DND-41 (cell line): ENCODE measurements at places on chromosomes 7 and 10.

GRCh38 chr10:110698782-110699201, 54.7 kb downstream of the RBM20 start:
- DNase-seq: no peak

GRCh38 chr7:38127216-38128207, 50.5 kb upstream of the STARD3NL start:
- no peak for DNase-seq

DNA sequence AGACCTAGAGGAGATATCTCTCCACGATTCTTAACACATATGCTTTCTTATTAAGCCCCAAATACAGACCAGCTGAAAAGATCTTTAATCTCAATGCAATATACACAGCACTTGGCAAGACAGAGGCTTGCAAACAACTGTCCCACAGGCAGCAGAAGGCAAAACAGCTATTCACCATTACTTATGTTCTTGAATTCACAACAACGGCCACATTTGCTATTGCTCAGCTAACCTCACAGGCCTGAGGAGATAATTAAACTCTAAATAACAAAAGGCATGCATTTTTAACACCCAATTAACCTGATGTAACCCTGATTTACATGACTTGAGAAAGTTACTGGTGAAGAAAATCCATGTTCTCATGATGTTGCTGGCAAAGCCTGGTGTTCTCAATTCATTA, 216.4 kb downstream of the CRPPA start:
- DNase-seq: no peak

GRCh38 chr10:25112016-25112415, 62.8 kb upstream of the GPR158 start:
- no peak for DNase-seq

GRCh38 chr10:43250615-43251418, 16.0 kb downstream of the RASGEF1A start:
- no peak for DNase-seq

GRCh38 chr10:84175436-84175835, 1.8 kb downstream of the GPR15LG start:
- DNase-seq: no peak

GRCh38 chr10:80488539-80489066, 34.5 kb downstream of the TSPAN14 start:
- DNase-seq: no peak
